Prostate gland (tissue), 2 donors: ENCODE measurements at places on chromosomes 1 and 21.

- DNase-seq, result no peak
These were observed 59.5 kb downstream of the PIK3R3 start for GRCh38 chr1:46072975-46073374.

GRCh38 chr1:171038284-171038683 is 52.4 kb upstream of the FMO3 start:
- no peak for DNase-seq

- no peak for DNase-seq
These were observed 48.9 kb downstream of the PHC2 start for GRCh38 chr1:33381977-33382376.

GRCh38 chr1:34404804-34405203 is 228.1 kb downstream of the C1orf94 start:
- no peak for DNase-seq

DNA sequence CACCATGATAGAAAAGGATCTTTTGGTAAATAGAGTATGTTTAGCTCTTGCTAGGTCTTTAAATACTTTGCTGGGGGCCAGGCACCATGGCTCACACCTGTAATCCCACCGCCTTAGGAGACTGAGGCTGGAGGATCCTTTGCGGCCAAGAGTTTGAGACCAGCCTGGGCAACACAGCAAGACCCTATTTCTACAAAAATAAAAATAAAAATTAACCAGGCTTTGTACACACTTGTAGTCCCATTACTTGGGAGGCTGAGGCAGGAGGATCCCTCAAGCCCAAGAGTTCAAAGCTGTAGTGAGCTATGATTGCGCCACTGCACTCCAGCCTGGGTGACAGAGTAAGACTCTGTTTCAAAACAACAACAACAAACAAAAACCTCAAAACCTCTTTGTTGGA is 1.1 kb upstream of the KCNE2 start:
- DNase-seq, result no peak

DNA sequence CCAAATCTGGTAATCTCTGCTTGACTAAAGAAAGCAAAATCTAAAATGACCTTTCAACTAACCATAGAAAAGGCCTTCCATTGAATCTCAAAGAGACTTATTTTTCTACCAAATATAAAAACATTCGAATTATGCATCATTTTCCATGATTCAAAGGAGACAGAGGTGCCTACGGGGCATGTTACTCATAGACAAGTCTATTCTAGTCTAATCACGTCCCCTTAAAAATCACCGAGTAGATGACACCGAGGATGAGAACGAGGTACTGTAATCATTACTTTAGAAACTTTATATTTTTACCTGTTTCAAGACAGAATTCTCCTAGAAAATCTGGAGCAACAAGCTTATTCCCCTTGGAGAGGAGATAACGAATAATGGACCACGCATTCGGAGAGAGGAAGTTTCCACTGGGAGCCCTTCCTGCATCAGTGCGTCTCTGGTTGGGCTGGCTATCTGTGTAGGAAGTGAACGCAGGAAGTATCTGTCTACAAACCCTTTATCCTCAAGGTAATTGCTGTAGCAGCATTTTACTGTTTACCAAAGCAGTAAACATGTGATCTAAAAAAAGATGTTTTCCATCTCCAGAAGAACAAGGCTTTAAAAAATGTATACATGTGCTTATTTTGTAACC is 9.5 kb downstream of the ERG start:
- DNase-seq, result no peak

GRCh38 chr1:119702384-119702783 is 9.3 kb upstream of the PHGDH start:
- DNase-seq, result no peak

DNA sequence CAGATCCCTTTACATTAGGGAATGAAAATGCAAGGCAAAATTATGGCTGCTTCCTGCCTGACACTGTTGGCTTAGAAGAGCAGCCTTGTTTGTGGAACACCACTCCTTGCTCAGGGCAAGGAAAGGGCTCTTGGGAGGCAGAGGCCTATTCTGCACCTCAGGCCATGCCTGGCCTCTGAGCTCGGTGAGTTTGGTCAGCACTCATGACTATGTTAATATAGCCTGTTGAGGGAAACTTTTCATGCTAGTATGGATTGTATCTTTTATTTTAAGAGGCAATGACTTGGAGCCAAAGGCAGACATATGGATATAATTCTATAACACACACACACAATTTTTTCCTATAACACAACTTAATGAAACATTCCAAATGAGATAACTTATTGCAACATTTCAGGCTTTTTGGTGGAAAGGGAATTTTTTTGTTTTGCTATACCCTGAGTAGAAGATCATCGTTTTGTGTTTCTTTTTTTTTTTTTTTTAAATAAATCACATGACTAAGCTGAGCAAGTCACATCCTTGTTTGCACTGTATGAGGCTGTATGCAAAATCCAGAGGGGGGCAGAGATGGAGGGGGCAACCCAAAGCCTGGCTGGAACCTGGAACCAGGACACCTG is 5.6 kb upstream of the YRDC start:
- no peak for DNase-seq

- no peak for DNase-seq
These were observed 150.3 kb upstream of the SPAG17 start for GRCh38 chr1:118335331-118335732.

DNA sequence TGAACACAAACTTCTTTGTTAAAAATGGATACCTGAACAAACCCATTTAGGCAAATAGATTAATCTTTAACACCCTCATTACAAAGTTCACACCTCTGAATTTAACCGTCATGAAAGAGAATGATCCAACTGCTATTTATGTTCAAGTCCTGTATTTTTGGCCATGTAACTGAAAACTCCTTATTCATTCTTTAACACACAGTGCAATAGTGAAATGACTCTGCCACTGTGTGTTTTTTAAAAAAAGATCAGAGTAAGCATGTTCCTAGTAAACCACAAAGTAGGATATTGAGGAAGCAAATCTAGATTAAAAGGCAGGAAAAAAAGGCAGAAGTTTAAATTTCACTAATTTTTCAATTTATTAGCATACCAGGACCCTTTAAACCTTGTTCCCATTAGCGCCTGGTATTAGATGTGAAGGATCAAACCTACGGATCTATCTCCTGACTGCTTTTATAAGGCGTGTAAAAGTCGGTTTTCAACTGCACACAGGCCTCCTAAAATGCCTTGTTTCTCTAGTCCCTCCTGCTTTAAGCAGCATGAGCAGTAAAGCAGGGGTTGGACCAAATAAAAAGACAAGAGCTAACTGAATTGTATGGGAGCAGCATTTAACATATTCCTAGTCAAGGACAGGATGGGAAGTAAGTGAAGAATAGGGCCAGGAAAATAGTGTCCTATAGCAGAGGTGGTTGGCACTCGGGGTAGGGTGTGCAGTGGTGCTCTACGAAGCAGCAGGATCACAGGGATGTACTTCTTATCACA is 33.4 kb downstream of the NUCKS1 start:
- no peak for DNase-seq

GRCh38 chr1:156802421-156802935 is 14.2 kb downstream of the SH2D2A start:
- no peak for DNase-seq

DNA sequence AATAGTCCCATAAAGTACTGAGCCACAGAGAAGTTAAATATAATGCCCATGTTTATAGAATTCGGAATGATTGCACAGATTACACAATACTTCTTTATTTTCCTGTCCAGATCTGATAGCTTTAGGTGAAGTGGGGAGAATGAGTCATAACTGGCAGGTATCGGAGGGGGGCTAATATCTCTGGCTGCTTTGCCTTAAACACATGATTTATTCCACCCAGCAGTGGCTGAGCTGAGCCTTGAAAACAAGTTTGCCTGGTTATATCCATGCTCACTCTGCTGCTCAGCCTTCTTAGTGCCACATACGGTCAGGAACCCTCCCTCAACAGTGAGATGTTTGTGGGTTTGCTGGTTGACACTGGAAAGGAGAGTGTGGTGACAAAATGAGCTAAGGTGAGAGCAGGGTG is 119.7 kb upstream of the ZNF648 start:
- peak; percentile 80 for DNase-seq

GRCh38 chr1:31548907-31549808 is 27.2 kb upstream of the TINAGL1 start:
- DNase-seq, result peak; percentile 83

- DNase-seq, result no peak
These were observed 43.0 kb upstream of the TARS2 start for GRCh38 chr1:150444232-150444631.

GRCh38 chr1:17844185-17844826 is 89.2 kb downstream of the ACTL8 start:
- no peak for DNase-seq

GRCh38 chr1:84957966-84958365 is 38.9 kb downstream of the MCOLN2 start:
- DNase-seq, result no peak

DNA sequence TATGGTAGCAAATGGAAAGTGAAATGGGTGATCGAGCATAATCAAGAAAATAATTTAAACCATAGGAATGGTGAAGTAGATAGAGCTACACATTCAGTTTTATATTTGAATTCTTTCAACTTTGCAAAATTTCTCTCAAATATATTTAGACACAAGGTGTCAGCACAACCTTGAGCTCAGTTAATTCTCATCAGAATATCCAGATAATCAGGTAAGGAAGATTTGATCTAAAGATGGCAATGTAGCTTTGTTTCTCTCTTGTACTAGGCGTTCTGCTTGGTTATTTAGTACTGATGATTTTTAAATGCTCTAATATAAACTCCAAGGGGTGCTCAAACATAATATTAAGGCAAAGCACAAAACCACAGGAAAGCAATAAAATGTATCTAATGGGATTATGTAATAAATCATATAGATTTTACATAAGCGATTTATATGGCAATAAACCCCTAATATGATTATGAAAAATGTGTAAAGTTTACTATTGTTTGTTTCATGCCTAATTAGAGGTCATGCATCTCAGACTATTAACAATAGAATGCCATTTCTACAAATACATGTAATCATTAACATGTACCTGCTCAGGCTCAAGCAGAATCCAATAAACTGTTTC is 32.4 kb upstream of the SERTAD4 start:
- no peak for DNase-seq

- DNase-seq, result no peak
These were observed 47.9 kb downstream of the ASH1L start for GRCh38 chr1:155514582-155515187.

DNA sequence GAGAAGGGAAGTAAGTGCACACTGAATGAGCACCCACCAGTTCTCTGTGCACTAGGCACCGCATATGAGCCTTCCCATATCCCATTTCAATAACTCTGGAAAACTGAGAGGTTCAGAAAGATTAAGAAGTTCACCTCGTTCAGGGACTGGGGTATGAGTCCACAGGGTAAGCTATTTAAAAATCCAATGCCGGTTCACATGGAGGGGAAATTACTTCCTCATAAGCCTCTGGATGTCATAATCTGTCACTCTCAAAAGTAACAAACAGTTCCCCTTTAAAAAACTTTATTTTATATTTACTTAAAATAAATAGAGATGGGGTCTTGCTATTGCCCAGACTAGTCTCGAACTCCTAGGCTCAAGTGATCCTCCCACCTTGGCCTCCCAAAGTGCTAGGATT is 1.9 kb downstream of the OR2B11 start:
- no peak for DNase-seq

DNA sequence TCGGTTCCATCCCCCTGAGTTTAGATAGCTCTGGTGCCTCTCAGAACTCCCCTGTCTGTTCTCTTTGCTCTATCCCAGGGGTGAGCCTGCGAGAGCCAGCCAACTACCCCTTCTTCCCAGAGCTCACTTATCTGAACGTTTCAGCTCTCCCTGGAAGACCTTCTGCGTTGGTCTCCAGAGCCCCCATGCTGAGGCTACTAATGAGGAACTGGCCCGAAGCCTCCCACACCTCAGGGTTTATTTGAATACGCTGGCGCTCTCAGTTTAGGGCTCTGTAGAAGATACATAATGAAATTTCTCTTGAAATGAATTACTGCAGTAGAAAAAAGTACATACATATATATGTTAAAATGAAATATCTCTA is 43.5 kb downstream of the TCEANC2 start:
- no peak for DNase-seq

DNA sequence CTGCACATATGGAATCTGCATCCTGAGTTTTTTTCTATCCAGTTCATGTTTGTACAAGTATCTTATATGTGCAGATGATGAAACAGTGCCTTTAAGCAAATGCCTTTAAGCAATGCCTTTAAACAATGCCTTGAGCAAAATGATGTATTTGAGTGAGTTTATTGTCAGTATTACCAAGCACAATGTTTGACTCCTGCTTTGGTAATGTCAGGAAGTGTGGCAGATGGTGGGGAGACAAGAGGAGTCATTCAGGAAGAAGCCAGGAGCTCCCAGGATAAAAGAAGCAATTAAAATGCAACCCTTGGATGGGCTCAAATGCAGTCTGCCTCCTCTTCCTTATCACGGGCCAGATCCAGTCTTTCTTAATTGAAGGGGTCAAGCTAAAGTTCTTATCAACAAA is 108.7 kb upstream of the KCNJ15 start:
- DNase-seq, result no peak

- peak; percentile 41 for DNase-seq
These were observed 7.7 kb upstream of the HTR1D start for GRCh38 chr1:23224739-23225648.

- DNase-seq, result peak; percentile 97
These were observed at the start of gene ELF3 for GRCh38 chr1:202010180-202011015. TSS of gene ELF3 (plus strand) at chr1:202010587. CDS start at chr1:202011137, 550 bp downstream.

DNA sequence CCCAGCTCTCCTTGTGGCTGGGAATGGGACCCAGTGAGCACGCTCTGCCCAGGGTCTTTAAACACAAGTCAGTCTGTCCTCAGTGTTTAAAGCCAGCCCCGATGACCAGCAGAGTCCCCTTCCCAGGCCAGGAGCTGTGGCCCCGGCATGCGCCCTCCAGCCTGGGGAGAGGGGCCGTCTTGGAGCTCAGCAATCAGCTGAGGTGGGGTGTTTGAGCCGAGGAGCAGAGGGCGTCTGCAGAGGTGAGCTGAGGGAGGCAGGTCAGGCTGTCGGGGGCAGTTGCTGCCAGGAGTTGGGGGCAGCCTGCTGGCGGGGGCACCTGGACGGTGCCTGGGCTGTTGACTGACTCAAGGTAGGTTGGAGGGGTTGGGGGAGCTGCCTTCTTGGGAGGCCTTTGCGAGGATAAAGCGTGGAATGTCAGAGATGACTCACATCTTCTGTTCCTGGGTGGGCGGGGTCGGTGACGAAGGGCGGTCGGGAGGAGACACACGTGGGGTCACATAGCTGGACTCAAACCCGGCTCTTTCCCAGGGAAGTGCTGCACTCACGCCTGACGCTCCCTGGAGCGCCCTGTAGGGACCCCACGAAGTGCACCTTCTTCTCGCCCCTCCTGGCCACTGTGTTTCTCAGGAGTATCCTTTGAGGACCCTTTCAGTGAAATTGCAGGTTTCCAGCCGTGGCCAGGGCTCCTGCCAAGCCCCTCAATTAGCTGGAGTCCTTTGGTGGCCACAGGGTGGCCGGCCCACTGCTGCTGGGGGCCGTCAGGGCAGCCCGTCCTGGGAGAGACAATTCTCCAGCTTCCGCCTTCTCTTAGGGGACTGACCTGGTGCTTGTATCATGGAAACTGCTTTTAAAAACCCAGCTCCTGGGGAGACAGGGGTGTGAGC is 86.2 kb downstream of the SIK1 start:
- no peak for DNase-seq

- no peak for DNase-seq
These were observed 2.9 kb upstream of the CSRP1 start for GRCh38 chr1:201509601-201510374.

GRCh38 chr1:198937231-198938031 is 298.6 kb downstream of the PTPRC start:
- peak; percentile 13 for DNase-seq
